ENCODE measurements at places on chromosomes 1 and 21.

GRCh38 chr1:206734499-206735142, 36.0 kb upstream of the IL19 start:
- DNase-seq = peak; percentile 79

DNA sequence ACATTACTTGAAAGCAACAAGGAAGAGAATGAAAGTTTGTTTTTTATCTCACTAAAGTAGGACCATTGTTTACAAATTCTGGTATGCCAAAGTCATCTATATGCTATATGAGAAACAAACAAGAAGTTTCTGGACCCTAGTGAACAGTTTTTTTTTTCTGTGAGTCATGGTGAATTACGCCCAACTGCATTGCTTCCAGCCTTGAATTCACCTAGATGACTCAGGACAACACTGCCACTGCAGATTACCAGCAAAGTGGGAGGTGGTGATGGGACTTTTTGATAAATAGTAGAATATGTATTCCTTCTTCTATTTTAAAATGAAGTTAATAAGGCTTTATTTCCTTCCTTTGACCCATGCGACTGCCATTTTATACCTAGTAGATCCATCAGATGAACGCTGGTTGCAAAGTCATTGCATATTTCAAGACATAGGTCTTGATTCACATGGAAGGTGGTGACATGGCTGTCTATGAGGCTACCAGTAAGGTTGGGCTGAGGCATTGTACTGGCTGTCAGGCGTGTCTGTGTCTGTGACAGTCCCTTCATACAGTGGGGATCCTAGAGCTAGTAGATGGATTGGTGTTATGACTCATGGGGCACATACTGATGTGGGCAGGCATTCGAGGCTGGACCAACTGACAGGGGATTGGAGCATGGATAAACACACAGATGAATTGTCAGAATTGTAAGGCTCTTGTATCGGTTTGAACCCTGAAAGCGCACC, 49.1 kb upstream of the APOBEC4 start:
- DNase-seq = no peak

GRCh38 chr21:38958940-38959691, 153.4 kb downstream of the ETS2 start:
- no peak for DNase-seq

DNA sequence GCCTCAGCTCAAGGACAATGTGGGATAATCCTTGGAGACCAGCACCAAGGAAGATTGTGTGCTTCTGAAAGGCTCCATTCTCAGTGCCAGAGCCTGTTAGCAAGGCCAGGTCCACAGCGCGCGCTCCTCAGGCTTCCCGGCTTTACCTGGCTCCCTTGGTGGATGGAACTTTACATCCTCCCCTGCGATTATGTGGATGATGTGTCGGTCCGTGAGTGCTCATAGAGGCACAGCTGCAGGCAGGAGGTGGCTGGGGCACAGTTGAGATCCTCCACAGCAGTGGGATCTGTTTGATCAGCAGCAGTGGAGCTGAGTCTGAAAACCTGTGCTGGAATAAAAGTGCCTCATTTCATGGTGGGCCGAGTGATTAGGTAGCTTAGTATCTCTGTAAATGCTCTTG, 62.7 kb downstream of the PRDM2 start:
- DNase-seq = no peak

- DNase-seq = no peak
These were observed 156.0 kb upstream of the PTBP2 start for GRCh38 chr1:96565546-96565945.

GRCh38 chr1:180156201-180156600, 1.5 kb downstream of the QSOX1 start:
- DNase-seq = no peak

GRCh38 chr1:81799939-81800694, 617 bp upstream of the ADGRL2 start:
- DNase-seq = no peak

GRCh38 chr1:78688697-78689096, 39.1 kb downstream of the IFI44 start:
- no peak for DNase-seq

GRCh38 chr1:38958967-38959366, 17.3 kb upstream of the RHBDL2 start:
- no peak for DNase-seq

DNA sequence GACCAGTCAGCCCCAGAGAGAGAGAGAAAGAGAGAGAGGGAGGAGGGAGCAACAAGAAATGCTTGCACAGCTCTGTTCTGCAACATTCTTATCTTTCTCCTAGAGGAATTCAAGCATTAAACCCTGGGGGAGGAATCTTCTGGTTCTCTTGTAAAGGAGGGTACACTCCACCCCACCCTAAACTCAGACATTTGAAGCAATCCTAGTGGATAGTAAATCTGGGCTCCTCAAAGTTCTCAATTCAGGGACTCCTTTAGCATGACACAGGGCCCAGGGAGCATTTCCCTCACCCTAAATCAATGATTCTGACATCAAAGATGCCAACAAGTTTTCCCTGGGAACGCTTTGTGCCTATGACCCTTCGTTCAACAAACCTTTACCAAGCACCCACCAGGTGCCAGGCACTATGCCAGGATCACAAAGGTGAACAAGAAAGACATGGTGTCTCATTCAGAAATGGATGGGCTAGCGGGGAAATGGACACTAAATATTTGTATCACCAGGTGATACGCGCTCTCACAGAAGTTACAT, 11.9 kb upstream of the CAPN2 start:
- no peak for DNase-seq

GRCh38 chr1:108893141-108893530, 16.4 kb downstream of the GPSM2 start:
- DNase-seq = no peak

DNA sequence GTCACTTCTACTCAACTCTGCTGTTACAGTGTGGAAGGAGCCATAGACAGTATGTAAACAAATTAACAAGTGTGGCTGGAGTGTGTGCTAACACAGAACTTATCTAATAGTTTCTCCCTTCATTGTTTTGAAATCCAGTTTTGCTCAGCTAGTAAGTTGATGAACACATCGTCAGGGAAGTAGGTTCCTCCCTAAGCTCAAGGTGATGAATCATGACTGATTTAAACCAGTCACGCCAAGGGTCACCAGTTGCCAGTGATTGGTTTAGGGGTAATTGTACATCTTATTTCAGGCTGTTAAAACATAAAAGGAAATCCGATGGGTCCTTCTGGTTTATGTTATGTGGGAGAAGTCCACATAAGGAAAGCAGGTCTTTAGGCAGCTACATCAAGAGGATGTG, 97.0 kb upstream of the CHODL start:
- no peak for DNase-seq

DNA sequence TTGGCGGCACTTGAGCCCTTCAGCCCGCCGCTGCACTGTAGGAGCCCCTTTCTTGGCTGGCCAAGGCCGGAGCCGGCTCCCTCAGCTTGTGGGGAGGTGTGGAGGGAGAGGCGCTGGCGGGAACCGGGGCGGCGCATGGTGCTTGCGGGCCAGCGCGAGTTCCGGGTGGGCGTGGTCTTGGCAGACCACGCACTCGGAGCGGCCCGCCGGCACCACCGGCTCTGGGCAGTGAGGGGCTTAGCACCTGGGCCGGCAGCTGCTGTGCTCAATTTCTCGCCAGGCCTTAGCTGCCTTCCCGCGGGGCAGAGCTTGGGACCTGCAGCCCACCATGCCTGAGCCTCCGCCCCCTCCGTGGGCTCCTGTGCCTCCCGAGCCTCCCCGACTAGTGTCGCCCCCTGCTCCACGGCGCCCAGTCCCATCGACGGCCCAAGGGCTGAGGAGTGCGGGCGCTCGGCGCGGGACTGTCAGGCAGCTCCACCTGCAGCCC, 673.7 kb upstream of the BRINP3 start:
- no peak for DNase-seq

DNA sequence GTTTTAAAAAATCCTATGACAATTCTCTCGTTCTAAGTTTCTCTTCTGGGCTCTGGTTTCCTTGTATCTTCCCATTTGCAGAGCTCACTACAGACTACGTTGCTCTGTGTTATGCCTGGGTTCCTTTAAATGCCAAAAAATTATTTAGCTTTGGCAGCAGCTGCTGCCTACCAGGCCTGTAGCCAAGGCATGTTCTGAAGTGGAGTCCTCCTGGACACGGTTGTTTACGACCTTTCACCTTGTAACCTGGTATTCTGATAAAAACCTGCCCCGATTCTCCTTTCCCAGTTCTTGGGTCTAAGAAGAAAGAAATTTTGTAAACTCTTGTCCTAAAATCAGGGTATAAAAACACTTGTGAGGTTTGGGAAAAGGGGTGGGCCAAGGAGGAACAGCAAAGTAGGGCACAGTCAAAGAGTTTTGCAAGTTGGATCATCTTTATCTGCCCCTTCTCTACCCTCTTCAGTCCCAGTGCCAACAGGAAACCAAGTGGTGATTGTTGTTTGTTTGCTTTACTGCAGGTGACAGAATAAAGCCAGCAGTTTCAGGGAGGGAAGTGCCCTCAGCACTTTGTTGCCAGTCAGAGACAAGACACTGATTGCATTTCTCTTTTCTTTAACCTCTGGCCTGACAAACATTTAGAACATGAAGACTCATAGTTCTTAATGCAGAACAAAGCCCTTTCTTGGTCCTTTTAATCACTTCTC, 3.1 kb upstream of the TXNIP start:
- no peak for DNase-seq

GRCh38 chr1:221520250-221520649, 221.6 kb downstream of the DUSP10 start:
- no peak for DNase-seq

- DNase-seq = no peak
These were observed 54.4 kb upstream of the SCMH1 start for GRCh38 chr1:41296506-41296905.

GRCh38 chr1:243756529-243756928, 93.5 kb downstream of the AKT3 start:
- no peak for DNase-seq

GRCh38 chr1:90186506-90187322, 191.8 kb downstream of the ZNF326 start:
- DNase-seq = no peak

DNA sequence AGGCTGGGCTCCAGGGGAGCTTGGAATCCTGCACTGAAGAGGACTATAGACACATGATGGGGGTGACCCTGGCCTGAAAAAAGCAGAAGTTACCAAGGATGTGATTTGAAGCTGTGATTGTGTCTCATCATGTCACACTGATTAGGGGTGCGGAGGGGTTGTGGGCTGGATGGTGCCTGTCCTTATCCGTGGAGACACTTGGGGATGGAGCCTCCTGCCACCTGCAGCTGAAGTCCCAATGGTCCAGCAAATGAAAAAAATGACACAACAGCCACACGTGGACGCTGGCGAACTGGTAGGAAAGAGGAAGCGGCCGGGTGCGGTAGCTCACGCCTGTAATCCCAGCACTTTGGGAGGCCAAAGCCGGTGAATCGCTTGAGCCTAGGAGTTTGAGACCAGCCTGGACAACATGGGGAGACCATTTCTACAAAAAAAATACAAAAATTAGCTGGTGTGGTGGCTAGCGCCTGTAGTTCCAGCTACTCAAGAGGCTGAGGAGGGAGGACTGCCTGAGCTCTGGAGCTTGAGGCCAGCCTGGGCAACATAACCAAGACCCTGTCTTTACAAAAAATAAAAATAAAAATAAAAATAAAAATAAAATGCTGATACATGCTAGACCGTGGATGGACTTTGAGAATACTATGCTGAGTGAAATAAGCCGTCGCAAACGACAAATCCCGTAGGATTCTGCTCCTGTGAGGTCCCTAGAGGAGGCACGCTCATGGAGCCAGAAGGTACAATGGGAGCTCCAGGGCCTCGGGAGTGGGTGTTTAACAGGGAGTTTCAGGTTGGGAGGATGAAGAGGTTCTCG, 838 bp upstream of the IBA57 start:
- DNase-seq = no peak

DNA sequence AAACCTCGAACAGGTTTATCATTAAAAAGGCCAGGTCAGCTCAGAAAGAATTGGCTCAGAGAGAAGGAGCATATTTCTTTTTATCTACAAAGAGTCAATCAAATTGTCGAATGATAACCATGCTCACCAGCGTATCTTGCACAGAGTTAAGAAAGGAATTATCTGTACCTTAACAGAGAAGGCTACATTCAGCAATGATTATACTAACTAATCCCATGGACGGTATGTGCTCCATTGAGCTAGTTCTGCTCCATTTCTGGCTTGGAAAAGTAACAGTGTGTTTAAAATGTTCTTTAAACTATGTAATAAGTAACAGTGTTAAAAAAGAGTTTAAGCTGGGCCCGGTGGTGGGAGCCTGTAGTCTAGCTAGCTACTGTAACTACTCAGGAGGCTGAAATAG, 4.2 kb downstream of the UBR4 start:
- DNase-seq = no peak

DNA sequence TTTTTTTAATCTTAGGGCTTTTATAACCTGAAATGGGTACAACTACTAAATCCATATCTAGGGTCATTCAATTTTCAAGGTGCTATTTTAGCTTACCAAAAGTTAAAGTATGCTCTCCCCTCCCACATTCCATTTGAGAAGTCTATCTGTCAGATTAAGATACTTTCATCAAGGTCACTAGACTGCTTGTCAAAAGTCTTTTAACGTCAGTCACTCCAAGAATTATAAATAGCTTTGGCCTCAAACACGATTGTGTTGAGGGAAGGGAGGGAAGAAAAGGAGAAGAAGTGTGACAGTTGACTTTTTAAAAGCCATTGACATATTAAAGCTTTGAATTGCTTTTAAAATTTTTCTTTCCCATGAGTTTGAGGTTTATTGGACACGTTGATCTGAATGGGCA, 175.8 kb downstream of the PTGER3 start:
- DNase-seq = no peak

GRCh38 chr1:40679165-40679953, 12.1 kb upstream of the NFYC start:
- DNase-seq = no peak

DNA sequence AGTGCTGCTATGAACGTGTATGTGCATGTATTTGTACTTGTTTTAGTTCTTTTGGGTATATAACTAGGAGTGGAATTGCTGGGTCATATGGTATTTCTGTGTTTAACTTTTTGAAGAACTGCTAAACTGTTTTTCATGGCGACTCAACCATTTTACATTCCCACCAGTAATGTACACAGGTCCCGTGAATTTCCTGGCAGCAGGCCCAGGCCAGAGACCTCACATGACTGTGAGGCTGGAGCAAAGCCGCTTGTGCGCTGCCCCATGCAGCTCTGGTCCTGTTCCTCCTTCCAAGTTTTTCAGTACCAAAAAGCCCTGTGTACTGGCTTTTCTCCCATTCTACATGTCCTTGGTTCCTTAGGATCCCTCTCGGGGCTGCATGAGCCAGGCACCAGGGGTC, 29.6 kb downstream of the ACOT11 start:
- no peak for DNase-seq

- DNase-seq = no peak
These were observed 184.8 kb upstream of the RAB4A start for GRCh38 chr1:229086091-229086490.

DNA sequence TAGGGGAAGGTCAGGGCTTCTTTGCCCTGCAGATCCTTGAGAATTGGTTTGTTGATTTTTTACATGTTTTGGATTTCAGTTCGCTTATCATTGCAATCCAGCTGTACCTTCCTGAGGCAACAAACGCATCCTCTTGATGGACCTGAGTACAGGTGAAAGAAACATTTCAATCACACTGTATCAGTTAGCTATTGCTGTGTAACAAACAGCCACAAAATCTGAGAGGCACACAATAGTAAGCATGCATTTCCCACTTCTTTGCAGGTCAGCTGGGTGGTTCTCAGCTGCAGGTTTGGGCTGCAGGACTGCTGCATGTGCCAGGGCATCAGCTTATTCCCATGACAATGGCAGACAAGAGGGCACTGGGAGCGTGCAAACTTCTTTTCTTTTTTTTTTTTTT, 586.4 kb downstream of the MATN1 start:
- DNase-seq = no peak

- DNase-seq = no peak
These were observed 6.7 kb downstream of the AZIN2 start for GRCh38 chr1:33087677-33088076.
